ENCODE measurements at places on chromosomes 11 and 22.

DNA sequence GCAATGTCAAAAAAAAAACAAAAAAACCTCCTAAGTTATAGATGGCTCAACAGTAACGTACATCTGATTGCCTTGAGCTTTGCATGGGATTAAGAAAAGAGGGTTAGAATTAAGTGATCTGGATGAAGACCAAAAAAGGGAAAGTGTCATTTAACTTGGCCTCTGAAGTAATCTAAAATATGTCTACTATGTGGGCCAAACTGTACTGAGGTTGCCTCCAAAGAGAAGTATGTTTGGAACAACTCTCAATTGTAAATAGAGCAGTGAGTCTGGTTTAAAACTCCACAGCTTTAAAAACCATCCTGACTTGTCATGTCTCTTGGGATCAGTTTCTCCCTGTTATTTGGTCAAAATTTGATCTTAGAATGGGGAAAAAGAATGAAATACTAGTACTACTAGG lies 11.6 kb upstream of the RTCB start:
- no peak for DNase-seq

DNA sequence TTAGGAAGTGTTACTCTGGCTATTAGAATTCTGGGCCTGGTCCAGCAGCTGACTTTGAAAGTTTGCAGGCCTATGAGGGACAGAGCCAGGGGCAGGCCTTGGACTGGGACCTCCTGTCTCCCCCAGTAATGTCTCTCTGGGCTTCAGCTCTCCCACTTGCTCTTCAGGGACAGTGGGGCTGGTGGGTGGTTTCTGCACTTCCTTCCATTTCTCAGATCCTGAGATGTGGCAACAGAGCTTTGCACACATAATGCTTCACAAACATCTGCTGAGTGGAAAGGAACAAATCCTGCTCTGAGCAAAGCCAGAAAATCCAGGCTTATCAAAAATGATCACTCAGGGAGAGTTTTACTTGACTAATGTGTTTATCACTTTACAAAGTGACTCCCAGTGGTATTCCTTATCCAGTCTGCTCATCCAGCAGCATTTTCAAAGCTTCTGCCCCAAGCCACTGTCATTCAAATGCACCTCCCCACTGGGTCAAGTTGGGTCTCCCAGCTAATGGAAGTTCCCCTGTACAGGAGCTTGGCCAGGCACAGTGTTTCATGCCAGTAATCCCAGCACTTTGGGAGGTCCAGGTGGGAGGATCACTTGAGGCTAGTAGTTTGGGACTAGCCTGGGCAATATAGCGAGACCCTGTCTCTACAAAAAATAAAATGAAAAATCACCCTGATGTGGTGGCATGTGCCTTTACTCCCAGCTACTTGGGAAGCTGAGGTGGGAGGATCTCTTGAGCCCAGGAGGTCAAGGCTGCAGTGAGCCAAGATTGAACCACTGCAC lies 13.5 kb upstream of the OSBP2 start:
- DNase-seq = no peak

DNA sequence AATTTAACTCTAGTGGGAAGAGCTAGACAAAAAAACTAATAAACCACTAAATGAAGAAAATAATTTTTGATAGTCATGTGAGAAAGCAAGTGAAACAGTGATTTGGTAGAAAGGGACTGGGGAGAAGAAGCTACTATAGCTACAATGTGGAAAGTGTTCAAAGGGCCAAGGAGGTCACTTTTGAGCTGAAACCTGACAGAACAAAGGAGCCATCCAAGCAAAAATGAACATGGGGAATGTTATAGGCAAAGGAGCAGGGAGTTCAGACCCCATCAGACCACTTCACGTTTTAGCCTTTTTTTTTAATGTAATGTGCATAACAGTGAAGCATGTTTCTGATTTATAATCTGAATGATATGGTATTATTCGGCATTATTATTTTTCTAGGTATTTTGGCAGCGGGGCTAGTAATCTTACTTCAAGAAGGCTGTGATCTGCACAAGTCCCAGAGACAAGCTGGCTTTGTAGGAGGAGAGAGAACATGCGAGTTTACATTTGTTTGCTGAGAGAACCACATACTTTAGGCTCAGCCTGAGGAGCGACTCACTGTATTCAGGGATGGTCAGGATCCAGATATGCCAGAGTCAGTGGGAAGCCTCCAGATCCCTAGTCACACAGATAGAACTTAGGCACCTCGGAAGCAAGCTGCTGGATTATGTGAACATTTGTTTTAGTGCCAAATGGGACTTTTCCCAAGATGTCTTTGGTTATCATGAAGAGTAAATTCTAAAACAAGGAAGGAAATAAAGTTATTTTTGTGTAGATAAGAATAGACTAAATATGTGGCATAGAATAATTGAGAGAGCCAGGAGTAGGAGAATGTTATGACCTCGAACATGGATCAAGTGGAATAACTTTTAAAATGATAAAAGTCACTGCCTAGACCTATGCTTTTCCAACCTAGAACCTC lies 118.6 kb downstream of the TRIM44 start:
- DNase-seq = no peak

GRCh38 chr22:29604076-29604360 lies 585 bp downstream of the NF2 start:
- DNase-seq = no peak

DNA sequence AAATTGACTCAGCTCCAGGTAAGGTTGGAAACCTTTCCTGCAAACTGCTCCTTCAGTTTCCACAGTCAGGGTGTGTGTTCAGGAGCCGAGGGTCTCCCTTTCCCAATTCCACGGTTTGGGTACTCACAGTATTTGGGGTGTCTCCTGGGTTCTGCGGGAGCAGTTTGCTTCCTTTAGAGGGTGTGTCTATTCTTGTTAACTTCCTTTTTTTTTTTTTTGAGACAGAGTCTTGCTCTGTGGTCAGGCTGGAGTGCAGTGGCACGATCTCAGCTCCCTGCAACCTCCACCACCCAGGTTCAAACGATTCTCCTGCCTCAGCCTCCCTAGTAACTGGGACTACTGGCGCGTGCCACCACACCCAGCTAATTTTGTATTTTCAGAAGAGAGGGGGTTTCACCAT lies 251.4 kb downstream of the LUZP2 start:
- DNase-seq = no peak

Measured in activated gamma-delta T cell (primary cell).